A673 (cell line): ENCODE measurements at places on chromosomes 1 and 21. TPM values are rescaled to one million over a fixed set of nuclear protein-coding genes. Genes with fewer than 3 reads are reported as not detected.

GRCh38 chr1:162554258-162554657 is 7.3 kb upstream of the UAP1 start:
- H3K27me3 ChIP-seq = no peaks in the 10 kb centered on the region
- peaks cover 11% of the 10 kb centered on the region for H3K4me1 ChIP-seq
- no peaks in the 10 kb centered on the region for H3K36me3 ChIP-seq
- DNase-seq = no peak
- H3K4me3 ChIP-seq = no peak overlapping the region

DNA sequence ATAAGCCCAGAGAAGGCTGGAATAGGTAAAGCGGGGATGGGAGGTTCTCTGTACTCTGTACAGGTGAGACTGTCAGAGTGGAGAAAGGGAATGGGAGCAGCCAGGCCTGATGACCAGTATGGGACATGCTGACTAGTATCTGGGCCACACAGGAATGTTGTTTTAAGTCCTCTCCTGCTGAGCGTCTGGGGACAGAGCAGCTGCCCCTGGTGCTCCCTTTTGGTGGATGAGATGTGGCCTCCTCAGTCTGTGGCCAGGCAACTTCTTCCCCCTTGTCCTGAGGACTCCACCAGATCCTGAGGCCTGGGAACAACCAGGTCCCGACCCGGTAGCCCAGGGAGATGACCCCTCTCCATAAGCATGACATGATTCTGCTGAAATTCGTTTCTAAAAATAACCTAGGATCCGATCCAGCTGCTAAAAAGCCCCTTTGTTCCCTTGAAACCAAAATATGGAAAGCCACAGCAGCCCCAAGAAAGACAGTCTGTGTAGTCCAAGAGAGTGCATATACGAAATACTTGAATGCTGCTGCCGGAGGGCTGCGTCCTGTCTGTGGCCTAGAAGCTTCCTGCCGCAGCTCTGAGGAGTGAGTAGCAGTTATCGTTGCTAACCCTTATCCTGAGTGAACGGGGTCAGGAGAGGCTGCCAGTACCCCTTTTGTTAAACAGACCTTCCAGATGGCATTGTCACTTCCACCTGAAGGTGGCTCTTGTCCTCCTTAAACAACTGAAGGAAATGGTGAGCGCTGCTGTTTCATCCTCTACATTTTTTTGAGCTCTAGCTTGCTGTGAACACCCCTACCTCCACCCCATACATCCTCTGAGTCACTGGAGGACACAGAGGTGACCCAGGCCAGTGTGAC is 47.1 kb downstream of the ATP2B4 start:
- no peaks in the 10 kb centered on the region for H3K4me1 ChIP-seq
- H3K27me3 ChIP-seq = no peaks in the 10 kb centered on the region
- H3K36me3 ChIP-seq = no peaks in the 10 kb centered on the region
- no peak overlapping the region for H3K4me3 ChIP-seq
- DNase-seq = no peak

- DNase-seq = no peak
- H3K36me3 ChIP-seq = no peaks in the 10 kb centered on the region
- peaks cover 7% of the 10 kb centered on the region for H3K4me1 ChIP-seq
- H3K27ac ChIP-seq = no peak overlapping the region
- no peaks in the 10 kb centered on the region for H3K27me3 ChIP-seq
Observed at GRCh38 chr1:97158691-97159096, 437.1 kb downstream of the PTBP2 start.

DNA sequence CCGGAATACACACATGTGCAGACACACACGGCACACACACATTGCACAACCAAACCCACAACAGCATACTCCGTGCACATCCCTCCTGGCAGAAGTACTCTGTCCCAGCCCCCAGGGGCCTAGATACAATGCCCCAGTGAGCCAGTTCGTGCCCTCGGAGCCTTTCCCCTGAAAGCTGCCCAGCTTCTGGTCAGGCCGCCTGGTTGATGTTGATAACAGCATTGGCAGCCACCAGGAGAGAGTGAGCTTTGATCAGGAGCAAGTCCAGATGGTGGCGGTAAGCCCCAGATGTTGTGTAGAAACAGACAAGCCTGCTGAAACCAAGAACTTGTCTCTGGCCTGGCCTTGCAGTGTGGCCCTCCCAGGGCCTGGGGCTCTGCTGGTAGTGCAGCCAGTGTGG is 109.1 kb downstream of the GRIK3 start:
- H3K4me3 ChIP-seq = no peak overlapping the region
- DNase-seq = no peak
- no peaks in the 10 kb centered on the region for H3K4me1 ChIP-seq

- DNase-seq = no peak
- H3K27ac ChIP-seq = peak overlapping the region; percentile 39
- no peaks in the 10 kb centered on the region for H3K27me3 ChIP-seq
- peaks cover 9% of the 10 kb centered on the region for H3K36me3 ChIP-seq
- no peak overlapping the region for H3K4me3 ChIP-seq
- peaks cover 26% of the 10 kb centered on the region for H3K4me1 ChIP-seq
Observed at GRCh38 chr1:247334378-247335133, 2.9 kb upstream of the ZNF496 start.

The RAB7B gene
- total RNA-seq = 0.11 and 0.31 TPM in 2 replicates

- no peak overlapping the region for H3K4me3 ChIP-seq
- no peaks in the 10 kb centered on the region for H3K4me1 ChIP-seq
- H3K27ac ChIP-seq = no peak overlapping the region
- no peaks in the 10 kb centered on the region for H3K27me3 ChIP-seq
- no peaks in the 10 kb centered on the region for H3K36me3 ChIP-seq
Observed at GRCh38 chr1:160618763-160619274, 28.0 kb downstream of the SLAMF1 start.

The JMJD4 gene
- 20.7 and 23.2 TPM in 2 replicates for total RNA-seq

- no peak overlapping the region for H3K4me3 ChIP-seq
- H3K27me3 ChIP-seq = no peaks in the 10 kb centered on the region
- no peaks in the 10 kb centered on the region for H3K4me1 ChIP-seq
- H3K27ac ChIP-seq = no peak overlapping the region
- peak; percentile 60 for DNase-seq
Observed at GRCh38 chr1:117067533-117068370, 7.6 kb downstream of the TTF2 start.

DNA sequence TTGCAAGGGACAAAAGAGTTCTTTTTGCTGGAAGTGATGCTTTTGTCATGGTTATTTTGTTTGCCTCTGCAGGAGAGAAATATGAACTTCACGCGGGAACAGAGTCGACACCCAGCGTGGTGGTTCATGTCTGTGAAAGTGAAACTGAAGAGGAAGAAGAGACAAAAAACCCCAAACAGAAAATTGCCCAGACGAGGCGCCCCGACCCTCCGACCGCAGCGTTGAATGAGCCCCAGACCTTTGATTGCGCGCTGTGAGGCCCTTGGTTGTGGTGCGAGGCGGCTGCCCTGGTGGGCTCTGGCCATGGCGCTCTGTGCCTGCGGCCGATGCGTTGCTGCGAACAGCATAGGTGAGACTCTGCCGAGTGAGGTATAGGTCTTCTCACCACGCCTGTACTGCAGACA is 20.9 kb upstream of the NCMAP start:
- H3K4me3 ChIP-seq = no peak overlapping the region
- H3K36me3 ChIP-seq = no peaks in the 10 kb centered on the region
- no peaks in the 10 kb centered on the region for H3K27me3 ChIP-seq
- no peak overlapping the region for H3K27ac ChIP-seq
- peaks cover 11% of the 10 kb centered on the region for H3K4me1 ChIP-seq

- DNase-seq = no peak
Observed at GRCh38 chr1:89104687-89105086, 21.2 kb downstream of the GBP2 start.

The CHIA gene
- not detected in 2 replicates for total RNA-seq

- DNase-seq = peak; percentile 67
- H3K4me3 ChIP-seq = no peak overlapping the region
- no peaks in the 10 kb centered on the region for H3K27me3 ChIP-seq
- no peak overlapping the region for H3K27ac ChIP-seq
Observed at GRCh38 chr1:67347688-67348472, 40.2 kb downstream of the IL12RB2 start.

The ATAD3C gene
- total RNA-seq = 0.22 and 0.39 TPM in 2 replicates

DNA sequence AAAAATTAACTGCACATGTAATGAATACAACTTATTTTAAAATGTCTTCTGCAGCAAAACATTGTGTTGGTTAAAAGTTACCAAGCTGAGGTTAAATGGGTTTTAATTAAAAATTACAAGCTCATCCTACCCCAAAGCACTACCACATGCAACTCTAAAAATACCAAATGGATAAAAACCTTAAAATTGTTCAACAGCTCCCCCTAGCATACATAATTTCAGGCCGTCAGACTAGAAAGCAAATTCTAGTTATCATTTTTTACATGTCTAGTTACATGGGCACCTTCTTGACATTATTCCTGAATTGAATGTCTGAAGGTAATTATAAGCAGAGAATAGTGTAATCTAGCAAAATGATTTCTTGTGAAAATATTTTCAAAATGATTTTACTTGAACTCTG is 176.5 kb downstream of the C1orf21 start:
- H3K4me3 ChIP-seq = no peak overlapping the region
- H3K36me3 ChIP-seq = no peaks in the 10 kb centered on the region
- no peak overlapping the region for H3K27ac ChIP-seq
- no peaks in the 10 kb centered on the region for H3K27me3 ChIP-seq

The ITLN2 gene
- not detected in 2 replicates for total RNA-seq

- H3K36me3 ChIP-seq = peaks cover 88% of the 10 kb centered on the region
- no peaks in the 10 kb centered on the region for H3K4me1 ChIP-seq
- no peak overlapping the region for H3K27ac ChIP-seq
- no peak overlapping the region for H3K4me3 ChIP-seq
- no peak for DNase-seq
Observed at GRCh38 chr1:223802602-223803001, 43.1 kb downstream of the TP53BP2 start.

The SERPINC1 gene
- total RNA-seq = not detected in 2 replicates

- peaks cover 20% of the 10 kb centered on the region for H3K4me1 ChIP-seq
- DNase-seq = peak; percentile 90
Observed at GRCh38 chr1:904310-904950, 19.3 kb upstream of the SAMD11 start.

DNA sequence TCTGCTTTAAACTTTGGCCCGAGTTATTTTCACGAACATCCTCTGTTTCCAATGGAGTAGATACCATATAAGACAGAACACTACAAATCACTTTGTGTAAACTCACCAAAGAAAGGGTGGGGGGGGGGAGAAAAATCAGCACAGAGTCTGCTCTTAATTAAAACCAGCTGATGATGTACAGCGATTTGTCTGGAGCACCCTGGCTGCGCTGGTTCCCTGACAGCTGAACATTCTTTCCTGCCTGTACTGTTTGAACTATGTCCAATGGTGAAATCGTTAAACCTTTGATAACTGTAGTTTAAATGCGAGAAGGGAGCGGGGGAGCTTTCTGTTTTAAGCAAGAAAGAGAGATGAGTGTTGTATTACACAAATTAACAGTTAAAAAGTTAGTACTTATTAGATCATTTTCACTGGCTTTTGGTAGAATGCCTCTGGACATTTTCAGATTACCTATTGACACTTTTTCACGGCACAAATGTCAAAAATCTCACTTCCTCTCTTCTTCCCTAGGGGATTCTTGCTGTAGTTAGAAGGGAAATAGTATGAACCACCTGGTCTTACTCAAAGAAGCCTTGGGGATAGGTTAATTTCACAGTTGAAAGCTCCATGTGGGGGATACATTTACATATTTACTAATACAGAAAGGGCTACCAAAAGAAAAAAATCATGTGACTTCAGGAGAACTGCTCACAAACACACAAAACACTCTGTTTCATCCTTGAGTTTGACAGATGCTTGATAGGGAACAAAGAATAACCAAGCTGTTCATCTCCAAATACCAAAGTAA is 140.2 kb upstream of the RUNX1 start:
- peaks cover 5% of the 10 kb centered on the region for H3K27me3 ChIP-seq
- no peaks in the 10 kb centered on the region for H3K4me1 ChIP-seq
- no peak overlapping the region for H3K27ac ChIP-seq
- no peak overlapping the region for H3K4me3 ChIP-seq
- DNase-seq = no peak
- H3K36me3 ChIP-seq = no peaks in the 10 kb centered on the region

DNA sequence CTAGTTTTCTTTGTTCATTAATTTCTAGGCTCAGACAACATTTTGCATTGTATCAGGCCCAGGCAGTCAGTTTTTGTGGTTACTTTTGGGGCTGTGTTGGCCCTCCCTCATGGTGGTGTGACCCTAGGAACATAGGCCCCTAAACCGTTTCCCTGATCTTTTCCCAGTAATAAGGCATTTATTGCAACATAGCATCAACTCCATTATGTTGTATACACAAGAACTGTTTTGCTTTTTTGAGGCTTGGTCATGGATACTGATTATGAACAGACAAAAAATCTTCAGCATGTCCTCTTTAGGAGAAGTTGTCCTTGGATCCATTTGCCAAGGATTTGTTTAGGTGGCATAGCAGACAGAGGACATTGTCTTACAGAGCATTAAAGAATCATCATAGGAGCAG is 10.3 kb downstream of the B3GALT2 start:
- peaks cover 19% of the 10 kb centered on the region for H3K4me1 ChIP-seq
- peak overlapping the region; percentile 1 for H3K27ac ChIP-seq
- DNase-seq = no peak
- no peaks in the 10 kb centered on the region for H3K36me3 ChIP-seq

The RHD gene
- not detected in 2 replicates for total RNA-seq

DNA sequence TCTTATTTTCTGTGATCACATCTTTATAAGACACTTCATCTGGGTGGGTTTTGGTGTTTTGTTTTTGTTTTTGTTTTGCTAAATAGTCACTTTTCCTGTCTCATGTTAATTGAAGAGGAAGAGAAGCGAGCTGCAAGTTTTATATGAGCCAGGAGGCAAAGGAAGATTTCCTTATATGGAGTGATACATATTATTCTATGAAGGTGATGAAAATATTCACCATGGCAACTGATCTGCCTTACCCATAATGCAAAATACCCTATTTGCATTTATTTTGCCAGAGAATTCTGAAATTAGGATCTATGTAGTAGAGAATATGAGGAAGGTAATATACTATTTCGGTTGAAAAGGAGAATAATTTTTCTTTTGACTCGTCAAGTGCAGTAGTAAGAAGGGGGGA is 13.9 kb downstream of the CXADR start:
- H3K27me3 ChIP-seq = no peaks in the 10 kb centered on the region
- H3K36me3 ChIP-seq = no peaks in the 10 kb centered on the region
- DNase-seq = no peak
- H3K27ac ChIP-seq = no peak overlapping the region
- H3K4me3 ChIP-seq = no peak overlapping the region

- no peaks in the 10 kb centered on the region for H3K4me1 ChIP-seq
- H3K27ac ChIP-seq = no peak overlapping the region
- no peak overlapping the region for H3K4me3 ChIP-seq
- H3K27me3 ChIP-seq = no peaks in the 10 kb centered on the region
- DNase-seq = peak; percentile 82
Observed at GRCh38 chr1:17335821-17336710, 28.1 kb downstream of the PADI4 start.

DNA sequence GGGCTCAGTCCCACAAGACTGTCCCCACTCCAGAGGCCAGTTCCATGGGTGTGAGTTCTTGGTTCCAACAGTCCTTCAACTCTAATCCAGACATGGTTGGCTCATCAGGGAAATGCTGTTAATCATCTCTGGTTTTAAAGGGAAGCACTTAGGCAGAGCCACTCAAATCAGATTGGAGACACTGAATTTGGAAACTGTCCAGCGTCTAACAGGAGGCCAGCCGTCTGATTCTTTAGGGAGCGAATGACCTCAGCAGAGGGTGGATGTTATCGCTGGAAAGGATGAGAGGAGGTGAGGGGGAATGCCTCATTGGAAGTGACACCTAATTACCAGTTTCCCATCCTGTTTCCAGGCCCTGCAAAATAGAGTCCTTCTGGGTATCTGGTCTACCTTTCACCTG is 22.8 kb upstream of the LRRC38 start:
- no peaks in the 10 kb centered on the region for H3K4me1 ChIP-seq
- H3K4me3 ChIP-seq = no peak overlapping the region
- H3K27me3 ChIP-seq = no peaks in the 10 kb centered on the region
